ENCODE measurements at places on chromosomes 7 and 10. TPM values are rescaled to one million over a fixed set of nuclear protein-coding genes. Genes with fewer than 3 reads are reported as not detected.

DNA sequence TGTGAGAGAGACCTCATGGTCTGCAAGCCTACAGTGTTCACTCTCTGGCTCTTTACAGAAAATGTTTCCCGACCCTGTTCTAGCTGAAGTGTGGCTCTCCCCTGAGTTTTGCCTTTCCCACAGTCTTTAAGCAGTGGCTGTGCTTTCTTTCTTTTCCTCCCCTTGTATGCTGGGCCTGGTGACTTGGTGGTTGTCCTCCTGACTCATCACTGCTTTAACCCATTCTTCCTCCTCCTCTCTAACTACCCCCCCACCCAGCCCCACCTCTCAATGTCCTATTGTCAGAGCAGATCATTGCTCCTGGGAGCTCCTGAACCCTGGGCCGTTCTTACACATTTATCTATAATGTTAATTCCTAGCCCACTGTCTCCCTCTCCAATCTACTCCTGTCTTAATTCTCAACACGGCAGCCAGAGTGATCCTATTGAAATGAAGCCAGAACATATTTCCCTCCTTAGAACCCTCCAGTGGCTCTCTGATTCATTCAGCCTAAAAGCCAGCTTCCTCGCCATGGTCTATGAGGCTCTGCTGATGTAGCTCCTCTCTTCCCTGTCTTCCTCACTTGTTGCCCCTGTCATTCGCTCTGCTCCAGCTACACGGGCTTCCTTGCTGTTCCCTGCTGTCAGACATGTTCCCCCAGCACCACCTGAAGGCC is 55.0 kb downstream of the DENND11 start:
- DNase-seq = no peak

- DNase-seq = peak; percentile 86
These were observed 401.9 kb downstream of the TNS3 start for GRCh38 chr7:47179812-47180515.

- no peak for DNase-seq
These were observed 99.8 kb downstream of the SND1 start for GRCh38 chr7:127751490-127752448.

- DNase-seq = no peak
These were observed 318.9 kb downstream of the CXCL12 start for GRCh38 chr10:44065788-44066526.

DNA sequence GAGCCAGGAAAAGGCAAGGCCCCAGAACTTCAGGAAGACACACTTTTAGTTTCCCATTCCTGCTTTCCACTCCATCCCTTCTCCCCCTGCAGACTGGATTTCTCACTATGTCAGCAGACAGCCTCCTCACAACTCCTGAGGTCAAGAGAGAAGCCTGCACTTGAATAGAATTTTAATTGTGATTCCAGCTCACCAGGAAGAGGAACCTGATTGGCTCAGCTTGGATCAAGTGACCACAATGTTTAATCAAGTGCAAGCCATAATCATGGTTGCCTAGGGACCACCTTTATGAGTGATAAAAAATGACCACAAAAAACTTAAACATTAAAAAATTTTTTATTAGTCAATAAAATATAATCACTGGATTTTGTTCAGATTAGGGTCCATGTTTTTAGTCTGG is 244.7 kb upstream of the RHOBTB1 start:
- peak; percentile 46 for DNase-seq

- peak; percentile 32 for DNase-seq
These were observed 21.0 kb upstream of the EEPD1 start for GRCh38 chr7:36132012-36132411.

GRCh38 chr10:97704341-97704740 is 9.2 kb upstream of the MARVELD1 start:
- DNase-seq = no peak

- DNase-seq = no peak
These were observed 38.7 kb downstream of the PHTF2 start for GRCh38 chr7:77837275-77837674.

- DNase-seq = peak; percentile 77
These were observed 2.2 kb downstream of the ARHGAP21 start for GRCh38 chr10:24721229-24722106.

DNA sequence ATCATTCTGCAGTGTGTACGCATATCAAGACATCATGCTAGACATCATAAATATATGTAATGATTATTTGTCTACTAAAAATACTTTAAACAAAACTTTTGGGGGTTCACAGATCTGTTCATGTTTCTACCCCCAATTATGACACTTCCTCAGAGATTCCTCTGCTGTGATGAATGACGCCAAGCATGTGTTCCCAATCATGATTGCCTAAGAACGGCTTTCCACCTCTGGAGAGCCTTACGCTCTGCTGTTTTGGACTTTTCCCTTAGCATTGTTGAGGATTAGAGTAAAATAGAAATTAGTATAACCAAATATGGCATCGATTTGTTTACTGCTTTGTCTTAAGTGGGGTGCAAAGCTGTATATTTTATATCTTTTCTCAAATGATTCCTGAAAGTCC is 236.3 kb upstream of the IGFBP3 start:
- no peak for DNase-seq

DNA sequence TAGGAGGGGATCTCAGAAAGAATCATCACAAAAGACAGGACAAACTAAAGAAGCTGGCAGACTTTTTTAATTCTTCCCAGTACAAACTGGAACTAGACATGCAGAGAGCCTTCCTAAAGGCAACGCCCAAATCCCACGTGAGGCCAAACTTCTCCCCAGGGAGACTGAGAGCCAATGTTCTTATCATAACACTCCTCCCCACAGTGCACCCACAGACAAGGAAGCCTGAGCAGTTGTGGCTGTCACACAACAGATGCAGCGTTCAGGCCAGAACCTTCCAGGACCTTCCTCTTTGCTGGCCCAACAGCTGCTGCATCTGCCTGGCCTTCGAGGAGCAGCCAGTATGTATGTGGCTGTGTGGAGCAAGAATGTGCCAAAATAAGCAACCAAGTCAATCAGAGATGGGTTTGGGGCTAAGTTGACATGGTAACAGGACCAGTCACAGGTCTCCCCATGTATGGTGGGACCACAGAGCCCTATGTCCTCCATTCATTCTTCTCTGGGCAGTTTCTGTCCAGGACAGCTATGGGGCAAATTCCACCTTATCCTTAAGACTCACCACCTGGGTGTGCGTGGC is 34.9 kb downstream of the SRPK2 start:
- no peak for DNase-seq

DNA sequence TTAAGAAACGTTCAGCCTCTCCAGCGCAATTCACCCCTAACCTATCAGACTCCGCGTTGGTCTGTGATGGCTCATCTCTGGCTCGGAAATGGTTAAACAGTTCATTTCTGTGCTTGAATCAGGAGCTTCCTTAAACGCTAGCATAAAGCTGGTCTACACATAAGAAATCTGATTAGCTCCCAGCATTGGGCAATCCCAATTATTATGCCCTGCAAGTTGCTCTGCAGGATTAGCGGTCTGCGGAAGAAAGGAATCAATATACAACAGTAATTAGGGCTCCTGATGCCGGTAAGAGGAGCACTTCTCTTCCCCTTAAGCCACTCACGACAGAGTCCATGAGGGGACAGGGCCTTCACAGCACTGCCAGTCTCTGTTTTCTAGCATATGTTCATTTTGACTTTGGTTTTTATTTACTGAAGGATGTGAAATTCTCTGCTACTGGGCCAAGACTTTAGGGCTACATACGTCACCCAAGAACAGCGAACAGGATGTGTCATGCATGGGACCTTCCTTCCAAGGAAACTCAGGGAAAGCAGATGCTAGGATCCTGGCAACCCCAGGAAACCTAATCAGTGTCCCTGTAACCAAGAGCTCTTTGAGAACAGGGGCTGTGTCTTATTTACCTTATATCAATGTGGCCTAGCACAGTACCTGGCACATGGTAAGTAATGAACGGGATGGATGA is 324.4 kb downstream of the KCNMA1 start:
- DNase-seq = no peak

DNA sequence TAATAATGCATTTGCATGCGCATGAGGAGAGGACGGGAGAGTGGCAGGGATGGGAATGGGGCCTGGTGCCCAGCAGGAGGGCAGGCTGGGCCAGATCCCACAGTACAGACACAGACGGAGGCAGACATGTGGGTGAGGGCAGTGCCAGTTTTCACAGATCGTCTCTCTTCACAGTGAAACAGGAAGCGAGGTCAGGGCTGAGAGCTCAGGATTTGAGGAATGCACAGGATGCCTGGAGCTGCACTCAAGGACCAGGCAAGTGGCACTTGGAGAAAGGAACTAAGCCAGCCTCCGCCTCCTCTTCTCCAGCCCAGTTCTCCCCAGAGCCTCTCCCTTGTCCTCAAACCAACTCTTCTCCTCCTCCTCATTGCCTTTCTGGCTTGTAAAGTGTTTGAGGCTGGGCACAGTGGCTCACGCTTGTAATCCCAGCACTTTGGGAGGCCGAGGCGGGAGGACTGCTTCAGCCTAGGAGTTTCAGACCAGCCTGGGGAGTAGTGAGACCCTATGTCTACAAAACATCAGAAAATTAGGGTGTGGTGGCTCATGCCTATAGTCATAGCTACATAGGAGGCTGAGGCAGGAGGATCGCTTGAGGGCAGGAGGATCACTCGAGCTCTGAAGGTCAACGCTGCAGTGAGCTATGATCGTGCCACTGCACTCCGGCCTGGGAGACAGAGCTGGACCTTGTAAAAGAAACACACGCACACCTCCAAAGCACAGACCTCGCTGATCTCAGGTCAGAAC is 115.2 kb downstream of the HIP1 start:
- DNase-seq = peak; percentile 47

- no peak for DNase-seq
These were observed 267.7 kb downstream of the MAD1L1 start for GRCh38 chr7:1964913-1965578.

GRCh38 chr7:75642810-75643486 is 95.8 kb downstream of the HIP1 start:
- peak; percentile 89 for DNase-seq

DNA sequence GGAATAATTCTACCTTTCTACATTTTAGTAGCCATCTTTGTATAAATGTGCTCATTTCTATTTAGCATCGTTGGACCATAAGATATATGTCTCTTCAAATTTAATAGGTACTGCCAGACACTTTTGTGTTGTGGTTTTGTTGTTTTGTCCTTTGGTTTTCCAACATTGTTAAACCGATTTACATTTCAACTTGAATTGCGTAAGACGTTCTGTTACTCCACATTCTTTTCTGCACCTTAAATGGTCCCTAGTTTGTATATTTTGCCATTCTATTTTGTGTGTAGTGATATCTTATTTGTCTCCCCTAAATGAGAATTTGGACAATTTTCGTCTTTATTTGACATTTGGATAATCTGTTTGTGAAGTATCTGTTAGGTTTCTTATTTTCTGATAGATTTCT is 1015.6 kb downstream of the NRG3 start:
- no peak for DNase-seq

DNA sequence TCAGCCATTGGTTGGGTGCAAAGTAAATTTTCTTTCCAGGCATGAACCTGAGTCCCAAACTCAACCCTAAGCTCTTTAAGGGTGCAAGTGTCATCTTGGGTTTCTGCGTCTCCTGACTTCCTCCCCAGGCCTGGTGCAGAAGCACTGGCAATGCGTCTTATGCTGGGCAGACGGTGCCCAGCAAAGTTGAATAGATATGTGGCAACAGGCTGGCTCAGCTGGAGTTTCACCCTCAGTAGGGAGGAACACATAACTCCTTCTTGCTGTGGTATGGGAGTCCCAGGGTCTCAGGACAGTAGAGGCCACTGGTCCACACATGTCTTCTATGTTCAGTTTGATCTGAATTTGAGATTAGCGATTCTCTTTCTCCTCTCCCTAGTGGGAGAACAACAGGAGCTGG is 181.3 kb downstream of the RPS24 start:
- no peak for DNase-seq

DNA sequence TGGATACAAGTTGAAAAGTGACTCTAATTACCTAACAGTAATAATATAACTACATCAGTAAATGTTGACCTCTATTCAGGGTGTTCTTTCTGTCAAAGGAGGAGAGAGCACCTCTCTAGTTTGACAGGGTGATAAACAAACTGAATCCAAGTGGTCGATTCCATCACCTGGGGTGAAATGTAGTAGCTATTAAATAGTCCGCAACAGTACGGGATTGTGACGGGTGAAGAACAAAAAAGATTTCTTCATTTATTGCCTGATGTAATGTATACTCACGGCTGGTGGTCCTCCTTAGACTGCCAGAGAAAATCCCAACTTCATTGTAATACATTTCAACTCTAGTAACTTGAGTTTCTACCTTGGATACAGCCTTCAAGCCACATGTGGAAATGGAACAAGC is 292.5 kb upstream of the CELF2 start:
- no peak for DNase-seq

DNA sequence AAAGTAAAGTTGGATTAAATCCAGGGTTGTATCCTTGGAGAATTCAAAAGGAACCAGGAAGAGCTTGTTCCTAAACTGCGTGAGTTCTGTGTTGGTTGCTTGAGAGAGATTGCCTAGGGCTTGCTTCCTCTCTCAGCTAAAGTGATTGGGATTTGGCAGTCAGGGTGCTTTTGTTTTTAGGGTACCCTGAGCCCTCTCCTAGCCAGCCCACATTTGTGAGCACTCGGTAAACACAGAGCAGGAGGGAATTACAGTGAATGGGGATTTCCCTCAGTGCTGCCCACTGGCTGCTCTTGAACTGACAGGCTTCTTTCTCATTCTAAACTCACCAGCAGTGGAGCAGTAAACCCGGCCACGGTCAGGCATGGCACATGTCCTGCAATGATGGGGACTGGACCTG is 146.9 kb downstream of the TPST1 start:
- DNase-seq = peak; percentile 63

The GNGT1 gene
- total RNA-seq = not detected

The SH2D4B gene
- total RNA-seq = 0.13 TPM

The CYP3A4 gene
- not detected for total RNA-seq

The OR2A42 gene
- not detected for total RNA-seq

The EN2 gene
- not detected for total RNA-seq

The ZNF3 gene
- 32.8 TPM for total RNA-seq

The CAPZA2 gene
- total RNA-seq = 133 TPM
